ENCODE measurements at places on chromosomes 2 and 18.

DNA sequence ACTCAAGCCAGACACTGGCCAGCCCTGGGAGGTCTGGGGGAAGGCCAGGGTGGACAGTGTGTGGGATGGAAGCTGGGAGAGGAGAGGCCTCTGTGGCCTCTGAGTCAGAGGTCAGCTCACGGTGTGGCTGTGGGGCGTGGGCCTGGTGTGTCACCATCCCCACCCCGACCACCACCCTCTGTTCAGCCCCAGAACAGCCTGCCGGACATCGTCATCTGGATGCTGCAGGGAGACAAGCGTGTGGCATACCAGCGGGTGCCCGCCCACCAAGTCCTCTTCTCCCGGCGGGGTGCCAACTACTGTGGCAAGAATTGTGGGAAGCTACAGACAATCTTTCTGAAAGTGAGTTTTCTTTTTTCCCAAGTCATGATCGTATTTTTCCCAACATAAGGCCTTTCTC is 110.5 kb downstream of the DYSF start:
- no peak for DNase-seq

GRCh38 chr2:186913870-186914269 is 64.9 kb upstream of the ZSWIM2 start:
- no peak for DNase-seq

DNA sequence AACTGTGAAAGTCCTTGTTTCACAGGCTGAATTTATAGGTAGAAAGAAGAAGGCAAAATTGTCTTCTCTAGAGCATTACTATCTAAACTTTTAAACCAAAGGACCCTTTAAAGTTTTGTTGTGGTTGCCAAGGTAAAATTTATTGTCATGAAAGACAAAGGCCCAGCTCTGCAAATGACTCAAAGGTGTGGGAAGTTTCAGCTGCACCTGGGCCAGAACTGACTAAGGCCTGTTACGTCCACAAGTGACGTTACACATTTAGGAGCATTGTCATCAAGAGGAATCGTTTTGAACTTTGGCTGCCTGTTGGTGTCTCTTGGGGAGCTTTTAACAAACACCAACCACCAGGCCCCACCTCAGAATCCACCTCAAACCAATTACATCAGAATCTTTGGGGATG is 8.1 kb upstream of the DSC3 start:
- no peak for DNase-seq

- DNase-seq, result no peak
Measured at GRCh38 chr18:43485545-43485963, 208.3 kb upstream of the SYT4 start.

- no peak for DNase-seq
Measured at GRCh38 chr2:29562319-29562718, 359.1 kb downstream of the ALK start.

DNA sequence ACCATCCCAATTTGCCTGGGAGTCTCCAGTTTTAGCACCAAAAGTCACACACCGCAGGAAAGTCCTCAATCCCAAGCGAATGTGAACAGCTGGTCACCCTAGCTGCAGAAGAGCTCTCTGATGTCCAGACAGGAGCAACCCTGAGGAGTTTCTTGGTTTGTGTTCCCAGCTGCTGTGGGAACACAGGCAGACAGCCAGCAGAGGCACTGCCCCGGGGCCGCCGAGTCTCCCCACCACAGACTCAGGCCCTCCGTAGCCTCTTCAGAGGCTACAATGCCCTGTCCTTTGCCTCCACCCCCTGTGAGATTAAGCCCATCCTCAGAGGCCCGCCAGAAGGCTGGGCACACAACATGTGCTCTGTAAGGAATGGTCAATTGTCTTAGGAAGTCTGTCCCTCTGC is 111.5 kb downstream of the TTC32 start:
- DNase-seq, result no peak

DNA sequence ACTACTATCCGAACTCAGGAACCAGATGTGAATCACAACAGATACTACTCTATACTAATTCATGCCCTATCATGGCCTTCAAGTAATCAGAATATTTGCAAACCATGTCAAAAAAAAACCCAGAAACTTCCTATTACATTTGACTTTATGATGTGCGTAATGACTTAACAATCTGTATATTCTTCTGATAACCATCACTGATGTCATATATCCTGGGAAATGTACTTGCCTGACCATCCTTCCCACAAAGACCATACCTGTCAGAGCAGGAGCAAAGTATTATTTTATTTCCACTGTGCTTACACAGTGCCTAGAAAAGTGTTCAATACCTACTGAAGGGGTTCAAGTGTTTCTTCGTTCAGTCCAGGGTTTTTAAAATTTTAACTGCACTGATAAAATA is 27.5 kb downstream of the PPP4R1 start:
- DNase-seq, result no peak

GRCh38 chr2:151260573-151261230 is 961 bp downstream of the RBM43 start:
- DNase-seq, result peak; percentile 45

DNA sequence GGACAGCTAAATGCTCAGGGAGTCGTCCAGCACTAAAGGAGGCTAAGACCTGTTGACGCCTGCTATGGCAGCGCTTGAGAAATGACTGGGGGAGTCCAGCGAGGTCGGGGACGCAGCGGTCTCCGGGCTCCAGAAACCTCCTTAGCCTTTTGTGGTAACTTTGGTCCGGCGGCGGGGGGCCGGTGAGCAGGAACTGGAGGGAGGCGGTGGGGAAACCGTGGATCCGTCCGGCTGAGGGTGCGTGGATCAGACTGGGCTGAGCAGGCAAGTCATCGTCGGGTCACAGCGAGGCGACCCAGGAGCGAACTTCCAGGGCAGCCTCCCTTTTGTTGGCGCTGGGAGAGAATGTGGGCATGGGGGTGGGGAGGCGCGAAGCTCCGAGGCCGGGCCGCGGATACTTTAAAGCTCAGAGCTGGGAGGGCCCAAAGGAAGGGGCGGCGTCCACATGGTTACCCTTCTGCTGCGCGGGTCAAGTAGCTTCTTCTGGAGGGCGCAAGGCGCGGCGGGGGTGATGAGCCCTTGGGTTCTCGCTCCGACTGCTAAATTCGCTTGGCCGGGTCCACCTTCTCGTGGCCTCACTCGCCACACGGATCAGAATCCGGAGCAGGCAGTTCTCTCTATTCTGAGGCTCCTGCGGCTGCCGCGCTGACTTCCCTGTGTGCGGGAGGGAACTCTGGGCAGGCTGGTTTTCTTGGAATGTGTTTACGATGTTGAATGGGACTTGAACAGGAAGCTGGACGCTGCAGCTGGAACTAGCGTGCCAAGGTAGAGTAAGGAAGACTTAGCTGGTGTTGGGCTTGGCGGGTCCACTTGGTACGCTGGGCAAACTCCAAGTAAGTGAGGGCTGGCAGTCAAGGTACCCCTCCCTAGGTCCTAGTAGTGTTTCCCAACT is 920 bp downstream of the GULP1 start:
- DNase-seq, result no peak

- DNase-seq, result no peak
Measured at GRCh38 chr2:214679736-214680135, 129.7 kb downstream of the BARD1 start.

DNA sequence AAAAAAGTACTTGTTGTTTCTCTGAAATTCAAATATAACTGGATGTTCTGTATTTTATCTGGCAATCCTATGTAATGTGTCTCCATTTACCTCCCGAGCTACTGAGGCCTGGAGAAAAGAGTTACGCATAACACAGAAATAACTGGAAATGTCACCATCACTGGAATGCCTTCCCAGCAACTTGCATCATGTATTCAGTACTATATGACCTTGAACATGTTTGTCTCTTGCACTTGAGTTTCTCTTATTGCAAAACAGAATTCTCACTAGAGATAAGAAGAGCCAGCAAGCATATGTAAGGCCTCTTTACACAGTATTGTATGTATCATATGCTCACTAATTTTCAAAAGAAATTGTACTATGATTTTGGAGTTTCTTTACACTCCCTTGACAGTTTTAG is 99.6 kb upstream of the CTAGE1 start:
- no peak for DNase-seq

DNA sequence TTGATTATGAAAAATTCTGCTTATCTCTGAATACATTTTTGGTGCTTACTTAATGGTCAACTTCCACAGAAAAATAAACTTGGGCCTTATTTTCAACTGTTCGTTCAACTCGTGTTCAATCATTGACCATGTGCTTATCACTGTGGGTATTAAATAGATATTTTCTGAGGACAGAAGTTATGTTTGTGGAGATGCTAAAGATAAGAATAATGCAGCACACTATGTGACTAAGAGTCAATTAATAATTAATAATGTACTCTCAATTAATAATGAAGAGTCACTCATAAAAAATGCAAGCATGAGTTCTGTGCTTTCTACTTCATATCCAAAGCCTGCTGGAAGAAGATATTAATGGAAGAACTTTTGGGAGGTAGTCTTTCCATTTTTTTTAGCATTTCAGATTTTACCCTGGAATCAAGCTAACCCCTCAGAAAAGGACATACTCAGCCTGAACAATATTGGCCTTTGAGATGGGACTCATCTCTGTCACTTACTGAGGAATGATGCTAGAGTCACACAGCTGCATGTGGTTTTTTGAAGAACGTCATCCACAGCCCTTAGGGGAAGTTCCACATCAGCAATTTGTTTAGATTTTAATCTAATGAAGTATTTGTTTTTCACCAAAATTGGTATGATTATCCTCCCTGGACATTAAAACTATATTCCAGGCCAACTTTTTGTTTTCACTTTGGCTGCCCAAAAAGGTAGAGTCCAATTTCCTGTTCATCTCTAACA is 191.9 kb upstream of the CRIM1 start:
- DNase-seq, result no peak

- DNase-seq, result no peak
Measured at GRCh38 chr2:98935111-98935770, 784 bp downstream of the CRACDL start.

DNA sequence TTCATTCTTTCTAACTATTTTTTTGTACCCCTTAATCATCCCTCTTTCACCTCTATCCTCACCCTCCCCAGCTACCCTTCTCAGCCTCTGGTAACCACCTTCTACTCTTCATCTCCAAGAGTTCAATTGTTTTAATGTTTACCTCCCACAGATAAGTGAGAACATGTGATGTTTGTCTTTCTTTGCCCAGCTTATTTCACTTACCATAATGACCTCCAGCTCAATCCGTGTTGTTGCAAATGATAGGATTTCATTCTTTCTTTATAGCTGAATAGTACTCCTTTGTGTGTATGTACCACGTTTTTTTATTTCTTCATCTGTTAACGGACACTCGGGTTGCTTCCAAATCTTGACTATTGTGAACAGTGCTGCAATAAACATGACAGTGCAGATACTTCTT is 22.1 kb upstream of the TMEM37 start:
- no peak for DNase-seq

- no peak for DNase-seq
Measured at GRCh38 chr2:23528171-23528570, 143.2 kb downstream of the KLHL29 start.

Measured in CD4-positive, alpha-beta T cell treated with Interleukin-2 at 100 ng/mL for 4 hours (primary cell).